ENCODE measurements at places on chromosomes 5 and 9. TPM values are rescaled to one million over a fixed set of nuclear protein-coding genes. Genes with fewer than 3 reads are reported as not detected.

Gene MARCOL
- total RNA-seq, result not detected

Gene ADAMTS12
- 13.5 TPM for total RNA-seq

Gene NUTM2F
- total RNA-seq, result not detected

Gene OR1L4
- not detected for total RNA-seq

Gene RAI14
- total RNA-seq, result 259 TPM

Gene TMEM252
- total RNA-seq, result not detected

Gene SVEP1
- 42.2 TPM for total RNA-seq

Gene SLC2A6
- total RNA-seq, result 16.2 TPM

Gene SH2D3C
- total RNA-seq, result 0.11 TPM

Gene PFN3
- not detected for total RNA-seq

Gene TSSK1B
- total RNA-seq, result 0.11 TPM

Gene PRUNE2
- total RNA-seq, result 68.1 TPM
